Head of caudate nucleus (tissue), 42 donors: ENCODE measurements at places on chromosomes 1 and 21.

DNA sequence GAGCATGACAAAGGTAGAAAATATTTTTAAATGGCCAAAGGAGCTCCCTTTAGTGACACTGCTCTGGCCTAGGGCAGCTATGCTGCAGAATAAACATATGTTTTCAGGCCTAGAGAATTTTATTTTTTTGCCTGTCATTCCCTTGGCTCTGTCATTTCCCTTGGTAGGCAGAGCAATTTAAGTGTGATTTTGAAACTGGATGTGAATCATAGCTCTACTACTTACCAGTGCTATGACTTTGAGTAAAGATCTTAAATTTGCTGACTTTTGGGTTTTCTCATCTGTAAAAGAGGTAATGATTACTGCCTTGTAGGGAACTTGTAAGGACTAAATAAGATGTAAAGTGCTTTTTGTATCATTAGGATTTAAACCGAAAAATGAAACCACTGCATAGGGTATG lies 189.0 kb upstream of the ZRANB2 start:
- no peak for DNase-seq

DNA sequence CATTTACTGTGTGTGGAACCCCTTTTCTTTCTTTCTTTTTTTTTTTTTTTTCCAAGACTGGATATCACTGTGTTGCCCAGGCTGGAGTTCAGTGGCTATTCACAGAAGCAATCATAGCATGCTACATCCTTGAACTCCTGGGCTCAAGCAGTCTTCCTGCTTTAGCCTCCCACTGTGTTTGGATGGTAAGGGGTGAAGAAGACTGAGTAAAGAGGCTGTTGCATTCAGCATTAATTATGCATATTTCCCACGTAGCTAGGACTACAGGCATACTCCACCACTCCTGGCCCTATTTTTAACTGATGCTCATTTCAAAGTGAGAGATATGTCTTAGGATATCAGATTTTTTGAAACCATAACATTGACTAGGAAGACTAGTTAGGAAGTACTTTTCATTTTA lies 39.5 kb downstream of the PHACTR4 start:
- no peak for DNase-seq

DNA sequence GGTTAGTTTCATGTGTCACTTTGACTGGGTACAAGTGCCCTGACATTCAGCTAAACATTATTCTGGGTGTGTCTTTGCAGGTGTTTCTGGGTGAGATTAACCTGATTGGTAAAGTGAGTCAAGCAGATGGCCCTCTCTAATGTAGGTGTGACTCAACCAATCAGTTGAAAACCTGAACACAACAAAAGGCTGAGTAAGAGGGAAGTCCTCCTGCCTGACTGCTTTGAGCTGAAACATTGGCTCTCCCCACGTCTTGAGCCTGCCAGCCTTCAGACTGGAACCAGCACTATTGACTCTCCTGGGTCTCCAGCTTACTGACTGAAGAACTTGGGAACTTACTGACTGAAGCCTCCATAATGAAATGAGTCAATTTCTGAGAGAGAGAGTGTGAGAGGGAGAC lies 70.0 kb upstream of the C21orf91 start:
- no peak for DNase-seq

GRCh38 chr1:156652131-156652991 lies 10.4 kb downstream of the BCAN start:
- DNase-seq = no peak

GRCh38 chr1:8911416-8912309 lies 33.2 kb upstream of the ENO1 start:
- no peak for DNase-seq
